Progenitor cell of endocrine pancreas (in vitro differentiated cells): ENCODE measurements at places on chromosomes 2 and 18. TPM values are rescaled to one million over a fixed set of nuclear protein-coding genes. Genes with fewer than 3 reads are reported as not detected.

GRCh38 chr2:62741127-62741526 is 35.6 kb downstream of the EHBP1 start:
- H3K36me3 ChIP-seq, result no peaks in the 10 kb centered on the region
- H3K4me1 ChIP-seq, result peaks cover 21% of the 10 kb centered on the region
- DNase-seq, result no peak
- no peaks in the 10 kb centered on the region for H3K27me3 ChIP-seq

GRCh38 chr2:226489775-226490541 is 309.7 kb downstream of the IRS1 start:
- H3K27ac ChIP-seq, result no peak overlapping the region
- H3K4me3 ChIP-seq, result no peak overlapping the region
- DNase-seq, result no peak
- H3K36me3 ChIP-seq, result no peaks in the 10 kb centered on the region
- H3K4me1 ChIP-seq, result peaks cover 1% of the 10 kb centered on the region
- H3K27me3 ChIP-seq, result no peaks in the 10 kb centered on the region

- H3K27me3 ChIP-seq, result no peaks in the 10 kb centered on the region
- no peak overlapping the region for H3K27ac ChIP-seq
- no peak overlapping the region for H3K4me3 ChIP-seq
- no peaks in the 10 kb centered on the region for H3K4me1 ChIP-seq
- DNase-seq, result no peak
- peaks cover 5% of the 10 kb centered on the region for H3K36me3 ChIP-seq
These were observed 75.8 kb downstream of the DGKD start for GRCh38 chr2:233430081-233430480.

GRCh38 chr2:241656190-241656741 is 18.8 kb downstream of the ATG4B start:
- H3K4me1 ChIP-seq, result no peaks in the 10 kb centered on the region
- no peak for DNase-seq
- H3K27me3 ChIP-seq, result no peaks in the 10 kb centered on the region
- H3K27ac ChIP-seq, result no peak overlapping the region

Gene OLA1
- 118 and 126 TPM in 2 replicates for total RNA-seq

Gene LAMA1
- 257 and 299 TPM in 2 replicates for total RNA-seq
